ENCODE measurements at places on chromosomes 6 and 20. TPM values are rescaled to one million over a fixed set of nuclear protein-coding genes. Genes with fewer than 3 reads are reported as not detected.
A peak's percentile ranks its signal among the peaks of the same experiment; 100 is the strongest.

DNA sequence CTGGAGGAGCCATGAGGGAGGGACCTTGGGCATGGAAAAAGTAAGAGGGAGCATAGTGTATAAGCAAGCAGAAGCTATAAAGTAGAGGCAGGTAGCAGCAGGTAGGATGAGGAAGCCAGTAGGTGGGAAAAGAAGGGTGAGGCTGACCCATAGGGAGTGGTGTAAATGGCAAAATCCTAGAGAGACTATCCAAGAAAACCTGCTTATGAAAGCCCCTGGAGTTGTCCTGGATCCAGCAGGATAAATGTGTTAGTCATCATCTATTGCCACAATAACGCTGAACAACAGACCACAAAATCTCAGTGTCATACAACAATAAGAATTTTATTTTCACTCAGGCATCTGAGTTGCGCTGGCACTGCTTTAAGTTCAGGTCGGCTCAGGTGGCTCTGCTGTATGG lies 30.2 kb downstream of the CHD6 start:
- H3K4me3 ChIP-seq = no peak overlapping the region
- no peak for DNase-seq
- no peaks in the 10 kb centered on the region for H3K27me3 ChIP-seq
- H3K36me3 ChIP-seq = no peaks in the 10 kb centered on the region
- H3K4me1 ChIP-seq = no peaks in the 10 kb centered on the region

DNA sequence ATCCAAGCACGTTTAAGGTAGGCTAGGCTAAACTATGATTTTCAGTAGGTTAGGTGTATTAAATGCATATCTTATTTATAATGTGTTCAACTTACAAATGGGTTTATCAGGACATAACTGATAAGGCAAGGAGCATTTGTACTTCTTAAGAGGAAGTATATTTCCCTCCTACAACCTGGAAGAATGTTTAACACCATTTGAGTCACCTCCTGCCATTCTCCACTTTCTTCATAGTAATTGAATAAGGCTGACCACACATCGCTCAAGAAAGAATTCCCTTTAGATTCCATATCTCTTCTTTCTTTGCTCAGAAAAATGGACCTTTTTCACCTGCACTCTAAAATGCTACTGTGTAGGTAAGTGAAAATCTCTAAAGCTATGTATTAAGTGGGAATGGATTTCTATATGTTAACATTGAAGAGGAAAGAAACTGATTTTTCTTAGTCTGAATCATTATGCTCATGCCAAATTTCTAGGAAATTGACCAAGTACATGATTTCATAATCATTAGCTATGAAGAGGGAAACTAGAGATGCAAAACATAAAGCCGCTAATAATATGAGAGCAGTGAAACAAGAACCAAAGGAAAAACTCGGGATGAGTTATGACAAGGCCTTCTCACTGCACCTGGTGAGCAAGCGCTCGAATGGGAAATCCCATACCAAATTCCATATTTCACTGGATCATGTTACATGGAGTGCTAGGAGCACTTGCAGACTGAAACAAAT lies 210.4 kb downstream of the ALDH8A1 start:
- no peak for DNase-seq
- no peaks in the 10 kb centered on the region for H3K36me3 ChIP-seq
- no peaks in the 10 kb centered on the region for H3K4me1 ChIP-seq

GRCh38 chr6:45072673-45073072 lies 255.5 kb upstream of the RUNX2 start:
- H3K4me3 ChIP-seq = no peak overlapping the region
- no peaks in the 10 kb centered on the region for H3K4me1 ChIP-seq
- H3K27ac ChIP-seq = no peak overlapping the region

DNA sequence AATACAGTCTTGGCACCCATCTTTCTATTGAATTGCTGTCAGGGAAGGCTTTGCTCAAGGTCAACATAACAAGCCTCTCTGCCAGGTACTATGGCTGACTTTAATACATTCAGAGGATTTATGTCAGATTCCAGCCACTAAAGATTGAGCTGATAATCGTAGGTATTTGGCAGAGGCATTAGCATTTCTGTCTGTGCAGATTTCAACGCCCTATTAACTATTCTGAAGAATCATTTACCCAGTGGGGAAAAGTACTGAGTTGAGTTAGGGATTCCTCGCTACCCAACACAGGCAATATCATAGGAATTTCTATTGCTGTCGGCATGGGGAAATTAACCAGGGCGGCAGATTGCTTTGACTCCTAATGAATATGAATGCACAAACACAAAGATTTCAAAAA lies 233.7 kb upstream of the SPTLC3 start:
- H3K36me3 ChIP-seq = no peaks in the 10 kb centered on the region
- no peaks in the 10 kb centered on the region for H3K27me3 ChIP-seq
- no peak overlapping the region for H3K27ac ChIP-seq
- no peak overlapping the region for H3K4me3 ChIP-seq

- DNase-seq = no peak
- no peak overlapping the region for H3K4me3 ChIP-seq
- H3K27me3 ChIP-seq = no peaks in the 10 kb centered on the region
- H3K36me3 ChIP-seq = no peaks in the 10 kb centered on the region
- H3K4me1 ChIP-seq = peaks cover 23% of the 10 kb centered on the region
Measured at GRCh38 chr20:19937218-19937617, 79.9 kb upstream of the NAA20 start.

- H3K27ac ChIP-seq = no peak overlapping the region
- no peak for DNase-seq
- no peaks in the 10 kb centered on the region for H3K27me3 ChIP-seq
Measured at GRCh38 chr20:40970218-40970617, 58.4 kb upstream of the TOP1 start.

- no peak overlapping the region for H3K4me3 ChIP-seq
- no peak overlapping the region for H3K27ac ChIP-seq
- no peaks in the 10 kb centered on the region for H3K4me1 ChIP-seq
- DNase-seq = no peak
- H3K27me3 ChIP-seq = no peaks in the 10 kb centered on the region
Measured at GRCh38 chr6:160190973-160191372, 67.6 kb downstream of the SLC22A2 start.

- no peaks in the 10 kb centered on the region for H3K27me3 ChIP-seq
- DNase-seq = no peak
- H3K4me1 ChIP-seq = no peaks in the 10 kb centered on the region
Measured at GRCh38 chr6:137764464-137764863, 102.6 kb upstream of the TNFAIP3 start.

GRCh38 chr6:30541515-30542403 lies 14.5 kb downstream of the GNL1 start:
- H3K4me3 ChIP-seq = peak overlapping the region; percentile 18
- peaks cover 11% of the 10 kb centered on the region for H3K4me1 ChIP-seq
- no peak for DNase-seq
- H3K36me3 ChIP-seq = no peaks in the 10 kb centered on the region
- no peaks in the 10 kb centered on the region for H3K27me3 ChIP-seq
- H3K27ac ChIP-seq = peak overlapping the region; percentile 21

DNA sequence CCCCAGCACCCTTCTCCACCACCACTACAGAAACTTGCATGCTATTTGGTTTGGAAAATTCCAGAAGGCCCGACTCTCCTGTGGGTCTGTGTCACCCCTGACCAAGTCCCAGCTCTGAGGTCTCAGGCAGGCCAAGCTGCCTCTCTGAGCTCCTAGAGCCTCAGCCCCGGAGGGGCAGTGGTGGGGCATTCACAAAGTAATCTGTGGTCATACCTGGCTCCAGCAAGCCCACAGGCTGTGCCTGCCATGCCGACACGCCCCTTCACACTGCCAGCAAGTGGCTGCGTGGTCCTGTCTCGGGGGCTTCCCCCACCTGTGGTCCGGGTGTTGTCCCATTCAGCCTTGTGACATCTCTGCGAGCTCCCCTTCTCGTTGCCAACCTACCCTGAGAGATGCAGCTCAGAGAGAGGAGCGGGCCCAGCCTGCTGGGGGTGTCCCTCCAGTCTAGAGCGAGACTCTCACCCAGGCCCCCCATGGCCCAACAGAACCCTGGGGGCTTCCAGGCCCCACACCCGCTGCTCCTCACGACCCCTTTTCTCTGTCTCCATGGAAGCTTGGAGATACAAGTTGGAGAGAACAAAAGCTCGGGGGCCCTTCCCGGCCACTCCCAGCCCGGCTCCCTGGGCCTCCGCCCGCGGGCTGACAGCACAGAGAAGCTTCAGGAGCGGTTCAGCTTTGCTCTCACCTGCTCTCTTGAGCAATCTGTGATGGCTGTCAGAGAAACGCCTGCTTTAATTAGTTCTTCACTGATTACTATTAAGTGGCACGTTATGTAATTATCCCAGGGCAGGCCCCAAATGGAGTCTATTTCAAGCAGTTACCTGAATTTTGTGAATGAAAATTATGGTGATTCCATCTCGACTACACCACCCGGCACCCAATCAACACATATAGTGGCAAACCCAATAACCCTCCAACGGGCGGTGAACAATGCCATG lies 147.7 kb upstream of the PHACTR3 start:
- H3K4me3 ChIP-seq = no peak overlapping the region
- H3K27ac ChIP-seq = no peak overlapping the region
- no peaks in the 10 kb centered on the region for H3K36me3 ChIP-seq
- H3K27me3 ChIP-seq = no peaks in the 10 kb centered on the region

DNA sequence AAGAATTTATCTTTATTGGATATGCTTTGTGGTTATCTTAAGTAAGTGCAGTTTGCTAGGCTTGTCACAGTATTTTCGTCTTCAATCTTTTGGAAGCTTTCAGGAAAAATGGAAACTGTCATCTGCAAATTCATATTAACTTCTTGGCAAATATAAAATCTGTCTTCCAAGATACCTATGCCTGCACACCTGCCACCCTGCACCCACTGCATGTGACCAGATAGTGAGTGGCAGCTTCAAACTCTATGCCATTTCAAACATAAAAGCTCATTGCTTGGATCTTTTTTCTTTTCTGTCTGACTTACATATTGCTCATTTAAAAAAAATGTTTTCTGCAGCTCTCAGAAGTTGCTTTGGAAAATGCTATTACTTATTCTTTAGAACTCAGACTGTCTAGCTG lies 14.1 kb downstream of the OPRM1 start:
- H3K27me3 ChIP-seq = no peaks in the 10 kb centered on the region
- no peak for DNase-seq
- no peaks in the 10 kb centered on the region for H3K4me1 ChIP-seq

DNA sequence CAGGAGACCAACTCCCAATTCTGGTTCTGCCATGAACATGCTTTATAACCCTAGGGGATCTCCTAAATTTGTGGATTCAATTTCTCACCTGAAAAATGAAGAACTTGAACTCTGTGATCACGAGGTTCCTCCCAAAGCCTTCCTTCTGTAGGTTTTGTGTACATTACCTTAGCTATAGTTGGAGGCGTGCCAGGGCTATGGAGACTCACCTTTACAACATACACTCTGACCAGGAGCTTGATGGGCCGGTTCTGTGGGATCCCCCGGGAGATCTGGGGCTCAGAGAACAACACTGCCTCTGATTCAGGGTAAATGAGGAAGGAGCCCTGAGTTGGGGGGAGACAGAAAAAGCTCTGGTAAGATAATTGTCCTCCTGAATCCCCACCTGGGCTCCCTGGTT lies 34.1 kb downstream of the ERGIC3 start:
- H3K27me3 ChIP-seq = no peaks in the 10 kb centered on the region
- H3K36me3 ChIP-seq = no peaks in the 10 kb centered on the region
- H3K4me1 ChIP-seq = no peaks in the 10 kb centered on the region
- H3K27ac ChIP-seq = no peak overlapping the region
- no peak for DNase-seq
- no peak overlapping the region for H3K4me3 ChIP-seq

- H3K27me3 ChIP-seq = no peaks in the 10 kb centered on the region
- H3K4me3 ChIP-seq = no peak overlapping the region
- no peaks in the 10 kb centered on the region for H3K36me3 ChIP-seq
- H3K4me1 ChIP-seq = peaks cover 29% of the 10 kb centered on the region
Measured at GRCh38 chr6:133973109-133973971, 20.3 kb downstream of the TBPL1 start.

DNA sequence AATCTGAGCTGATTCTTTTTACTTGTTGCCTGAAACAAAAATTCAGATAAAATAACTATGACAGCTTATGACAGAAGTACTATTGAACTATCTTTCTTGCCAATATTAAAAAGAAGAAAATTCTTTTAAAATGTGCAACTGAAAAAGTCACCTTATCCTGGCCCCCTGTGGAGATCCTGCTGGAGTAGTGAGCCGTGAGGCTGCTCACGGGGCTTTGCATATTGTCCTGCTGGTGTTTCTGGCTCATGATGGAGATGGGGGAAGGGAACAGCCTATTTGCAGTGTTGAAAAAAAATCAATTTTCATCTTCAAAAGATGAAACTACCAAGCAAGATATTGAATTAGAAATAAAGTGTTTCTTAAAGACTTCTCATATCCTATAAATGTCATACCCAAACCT lies 216.0 kb downstream of the SAMD5 start:
- no peaks in the 10 kb centered on the region for H3K27me3 ChIP-seq
- H3K4me3 ChIP-seq = no peak overlapping the region
- DNase-seq = no peak
- no peaks in the 10 kb centered on the region for H3K36me3 ChIP-seq
- H3K4me1 ChIP-seq = no peaks in the 10 kb centered on the region

- no peaks in the 10 kb centered on the region for H3K36me3 ChIP-seq
- H3K27ac ChIP-seq = no peak overlapping the region
- H3K4me1 ChIP-seq = no peaks in the 10 kb centered on the region
Measured at GRCh38 chr20:39862470-39862891, 826.6 kb downstream of the MAFB start.

GRCh38 chr6:93416571-93417420 lies 2.6 kb downstream of the EPHA7 start:
- peaks cover 7% of the 10 kb centered on the region for H3K27me3 ChIP-seq
- H3K27ac ChIP-seq = peak overlapping the region; percentile 86
- DNase-seq = no peak
- no peaks in the 10 kb centered on the region for H3K36me3 ChIP-seq
- peaks cover 28% of the 10 kb centered on the region for H3K4me1 ChIP-seq
- H3K4me3 ChIP-seq = peak overlapping the region; percentile 47

TRIM31 gene
- not detected for total RNA-seq

BHLHE23 gene
- not detected for total RNA-seq

Data from vagina (tissue), 2 donors.